ENCODE measurements at places on chromosomes 16 and 17.

DNA sequence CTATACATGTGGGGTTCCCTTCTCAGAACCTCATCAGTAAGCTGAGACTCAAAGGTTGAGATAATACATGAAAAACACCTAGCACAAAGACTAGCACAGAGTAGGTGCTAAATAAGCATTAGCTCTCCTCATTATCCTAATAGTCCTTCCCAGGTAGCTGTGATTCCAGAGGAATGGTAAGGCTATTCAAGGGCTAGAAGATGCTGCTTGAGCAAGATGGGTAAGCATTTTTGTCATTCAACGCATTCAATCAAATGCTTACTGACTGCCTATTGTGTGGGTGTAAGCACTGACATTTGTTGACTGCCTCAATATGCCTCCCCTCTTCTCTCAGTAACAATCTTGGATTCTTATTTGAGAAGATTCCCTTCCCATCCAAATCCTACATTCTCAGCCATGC lies 4.0 kb downstream of the SUPT4H1 start:
- no peak for DNase-seq

- DNase-seq: no peak
Observed at GRCh38 chr17:48174833-48175523, 67.4 kb downstream of the SNX11 start.

GRCh38 chr16:5056352-5056751 lies 9.4 kb downstream of the C16orf89 start:
- DNase-seq: peak; percentile 39

DNA sequence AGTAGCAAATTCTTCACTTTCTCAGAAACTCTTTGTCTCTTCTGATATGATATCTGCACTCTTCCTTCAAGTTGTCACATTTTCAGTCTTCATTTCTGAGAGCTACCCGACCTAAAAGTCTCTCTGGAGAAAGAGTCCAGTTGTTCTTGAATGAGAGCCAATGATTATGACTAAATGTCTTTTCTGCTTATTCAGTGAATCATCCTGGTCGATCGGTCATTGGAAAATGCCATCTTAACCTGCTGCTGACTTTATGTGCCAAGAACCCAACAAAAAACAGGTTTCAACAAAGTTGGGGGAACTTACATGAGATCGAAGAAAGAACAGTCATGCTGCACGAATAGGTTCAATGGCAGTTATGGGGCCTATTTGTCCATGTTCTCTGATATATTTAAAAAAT lies 15.9 kb downstream of the SOX9 start:
- DNase-seq: no peak

GRCh38 chr16:9599415-9600120 lies 508.1 kb downstream of the HAPSTR1 start:
- DNase-seq: no peak

- DNase-seq: no peak
Observed at GRCh38 chr17:192666-193425, 11.4 kb upstream of the DOC2B start.

DNA sequence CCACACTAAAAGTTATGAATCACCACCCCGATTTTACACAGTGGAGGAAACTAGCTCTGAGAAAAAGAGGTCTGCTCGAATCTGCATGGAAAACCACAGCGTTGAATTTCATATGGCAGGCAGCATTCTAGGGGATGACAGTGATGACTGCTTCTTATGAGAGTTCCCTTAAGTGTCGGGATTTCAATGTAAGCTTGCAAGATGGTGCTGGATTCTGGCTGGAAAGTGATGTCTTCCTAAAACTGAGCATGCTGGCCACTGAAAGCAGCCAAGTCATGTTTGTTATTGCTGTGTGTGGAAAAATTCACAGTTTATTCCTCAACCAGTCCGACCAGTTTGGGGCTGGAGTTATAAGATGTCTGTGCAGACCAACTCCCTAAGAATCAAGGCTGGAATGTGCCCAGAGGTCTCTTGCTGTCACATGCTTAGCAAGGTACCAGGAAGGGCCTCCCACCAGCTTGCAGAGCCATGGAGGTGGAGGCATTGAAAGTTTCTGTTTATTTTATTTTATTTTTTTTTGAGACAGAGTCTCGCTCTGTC lies 37.2 kb upstream of the GAN start:
- no peak for DNase-seq

DNA sequence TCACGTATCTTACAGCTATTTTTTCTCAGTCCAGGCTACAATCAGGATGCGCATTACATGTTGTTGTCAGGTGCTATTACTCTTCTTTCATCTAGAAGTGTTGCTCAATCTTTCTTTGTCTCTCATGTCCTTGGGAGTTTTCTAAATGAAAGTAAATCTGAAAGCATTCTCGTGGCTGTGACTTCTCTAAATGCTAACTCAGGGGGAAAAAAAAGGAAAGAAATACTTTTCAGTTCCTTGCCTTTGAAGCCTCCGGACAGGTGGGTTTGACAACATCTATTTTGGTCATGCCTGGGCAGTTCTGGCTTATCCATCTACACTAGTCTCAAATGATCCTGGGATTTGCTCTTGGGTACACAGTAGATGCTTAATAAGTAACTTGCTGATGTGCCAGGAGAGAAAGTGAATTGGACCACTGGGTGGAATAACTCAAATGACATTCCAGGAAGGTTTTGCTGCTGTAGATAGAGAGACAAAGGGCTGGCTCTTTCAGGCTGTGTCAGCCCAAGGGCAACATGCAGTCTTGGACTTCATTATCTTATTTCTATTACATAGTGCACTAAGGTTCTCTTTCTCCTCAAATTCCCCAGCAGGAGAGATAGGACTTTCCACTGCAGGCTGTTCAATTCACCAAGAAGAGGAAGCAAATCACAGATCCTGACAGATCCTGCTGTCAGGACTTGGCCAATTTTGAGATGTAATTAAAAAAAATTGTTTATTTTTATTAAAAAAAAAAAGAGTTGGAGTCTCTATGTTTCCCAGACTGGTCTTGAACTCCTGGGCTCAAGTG lies 63.6 kb upstream of the NFAT5 start:
- DNase-seq: no peak

DNA sequence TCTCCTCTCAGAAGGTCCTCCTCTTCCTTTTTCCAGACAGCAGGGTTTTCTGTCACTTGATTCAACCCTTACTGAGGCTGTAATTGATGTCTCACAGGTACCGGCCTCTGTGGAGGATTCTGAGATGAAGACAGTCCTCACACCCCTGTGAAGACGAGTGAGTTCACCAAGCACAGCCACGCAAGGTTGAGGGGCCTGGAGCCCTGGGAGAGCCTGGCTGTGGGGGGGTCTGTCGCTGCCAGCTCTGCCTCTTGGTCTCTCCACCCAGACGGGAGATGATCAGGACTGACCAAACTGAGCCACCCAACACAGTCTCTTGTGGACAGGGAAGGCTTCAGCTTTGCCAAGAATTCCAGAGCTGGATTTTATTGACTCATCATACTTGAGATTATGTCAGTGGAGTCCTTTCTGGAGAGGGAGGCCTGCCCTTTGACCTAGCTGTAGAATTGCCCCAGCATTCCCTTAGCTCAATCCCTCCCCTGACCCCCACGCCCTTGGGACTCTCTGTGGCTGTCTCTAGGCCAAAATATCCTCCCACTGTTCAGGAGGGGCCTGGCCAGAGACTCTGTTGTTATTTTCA lies 51.1 kb upstream of the CRHR1 start:
- no peak for DNase-seq

DNA sequence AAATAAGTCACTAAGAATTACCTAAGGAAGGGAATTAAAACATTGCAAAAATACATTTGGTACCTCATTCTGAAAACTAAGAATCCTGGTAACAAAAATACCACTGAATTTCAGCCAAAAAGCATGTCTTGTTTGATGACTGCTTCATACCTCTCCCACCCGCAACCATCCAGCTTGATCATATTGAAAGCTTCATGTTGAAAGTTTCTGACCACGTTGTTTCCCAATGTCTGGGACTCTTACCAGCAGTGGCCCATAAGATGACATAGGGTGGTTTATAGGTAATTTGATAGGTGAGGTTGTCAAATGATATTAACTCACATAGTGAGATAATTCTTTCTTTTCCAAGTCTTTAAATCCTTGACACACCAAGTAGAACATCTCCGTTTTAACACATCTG lies 139.3 kb downstream of the CDH11 start:
- DNase-seq: no peak

- no peak for DNase-seq
Observed at GRCh38 chr17:55090079-55090492, 121.5 kb downstream of the STXBP4 start.

GRCh38 chr16:87064731-87065445 lies 252.3 kb downstream of the C16orf95 start:
- DNase-seq: no peak

DNA sequence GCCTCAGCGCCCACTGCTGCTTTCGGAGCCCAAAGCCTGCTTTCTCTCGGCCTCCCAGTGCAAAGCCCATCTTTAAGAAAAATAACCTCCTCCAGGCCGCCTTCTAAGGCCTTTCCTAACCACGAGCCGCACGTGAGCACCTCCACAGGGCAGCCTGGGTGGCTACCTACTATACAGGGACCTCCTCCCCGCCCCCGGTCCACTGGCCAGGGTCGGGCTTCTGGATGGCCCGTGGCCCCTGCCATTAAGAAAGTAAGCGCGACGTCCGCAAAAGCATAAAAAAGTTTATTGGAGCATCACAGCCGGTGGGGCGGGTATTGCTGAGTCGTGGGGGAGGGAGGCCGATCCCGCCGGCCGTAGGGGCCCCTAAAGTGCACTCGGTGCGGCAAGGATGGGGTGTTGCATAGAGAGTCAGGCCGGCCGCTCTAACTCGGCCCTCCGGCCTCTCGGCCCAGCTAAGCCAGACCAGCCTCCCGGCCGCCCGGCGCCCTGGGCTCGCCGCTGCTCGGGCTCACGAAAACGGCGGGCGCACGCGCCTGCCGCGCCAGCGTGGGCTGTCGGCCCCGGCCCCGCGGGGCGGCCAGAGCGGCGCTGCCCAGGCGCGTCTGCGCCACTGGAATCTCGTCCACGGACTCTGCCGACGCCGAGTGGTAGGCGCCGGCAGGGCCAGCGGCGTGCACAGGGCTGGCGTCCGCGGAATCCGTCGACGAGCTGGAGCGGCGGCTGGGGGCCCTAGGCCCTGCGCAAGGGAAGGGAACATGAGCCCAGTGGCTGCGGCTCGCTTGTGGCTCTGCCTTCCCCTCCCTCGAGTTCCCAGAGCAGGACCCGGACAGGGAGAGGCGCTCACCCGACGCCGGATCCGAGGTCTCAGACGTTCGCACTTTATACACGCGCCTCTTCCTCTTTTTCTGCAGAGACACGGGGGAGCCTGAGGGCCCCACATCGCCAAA lies 1.1 kb upstream of the TPPP3 start:
- no peak for DNase-seq

- DNase-seq: no peak
Observed at GRCh38 chr17:57617218-57617617, 127.9 kb downstream of the CCDC182 start.

DNA sequence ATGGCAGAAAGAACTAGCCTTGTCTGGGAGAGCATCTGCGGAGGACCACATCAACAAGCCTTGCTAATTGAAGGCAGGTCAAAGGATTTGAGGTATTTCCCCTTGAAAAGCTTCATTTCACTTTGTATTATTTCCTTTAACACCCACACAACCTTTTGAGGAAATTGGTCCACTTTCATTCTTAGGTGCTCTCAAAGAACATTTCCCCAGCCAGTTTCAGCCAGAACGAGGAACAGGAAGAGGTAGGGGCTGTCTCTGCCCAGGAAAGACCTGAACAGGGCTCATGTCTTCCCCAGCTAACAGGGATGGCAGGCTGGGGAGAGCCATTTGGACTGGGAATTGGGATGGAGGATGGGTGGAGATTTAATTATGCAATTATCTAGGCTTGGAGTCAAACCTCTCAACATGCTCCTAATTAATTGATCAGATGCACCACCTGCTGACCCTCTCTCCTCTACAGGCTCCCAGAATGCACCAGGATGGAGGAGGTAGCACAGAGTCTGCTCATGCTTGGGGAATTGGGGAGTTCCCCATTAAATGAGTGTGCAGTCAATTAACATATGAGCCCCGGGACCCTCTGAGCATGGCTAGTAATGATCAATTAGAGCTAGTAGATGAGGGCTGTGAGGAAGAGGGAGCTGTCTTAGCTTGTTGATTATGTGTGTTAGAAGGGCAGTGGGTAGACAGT lies 84.6 kb downstream of the GP2 start:
- no peak for DNase-seq

DNA sequence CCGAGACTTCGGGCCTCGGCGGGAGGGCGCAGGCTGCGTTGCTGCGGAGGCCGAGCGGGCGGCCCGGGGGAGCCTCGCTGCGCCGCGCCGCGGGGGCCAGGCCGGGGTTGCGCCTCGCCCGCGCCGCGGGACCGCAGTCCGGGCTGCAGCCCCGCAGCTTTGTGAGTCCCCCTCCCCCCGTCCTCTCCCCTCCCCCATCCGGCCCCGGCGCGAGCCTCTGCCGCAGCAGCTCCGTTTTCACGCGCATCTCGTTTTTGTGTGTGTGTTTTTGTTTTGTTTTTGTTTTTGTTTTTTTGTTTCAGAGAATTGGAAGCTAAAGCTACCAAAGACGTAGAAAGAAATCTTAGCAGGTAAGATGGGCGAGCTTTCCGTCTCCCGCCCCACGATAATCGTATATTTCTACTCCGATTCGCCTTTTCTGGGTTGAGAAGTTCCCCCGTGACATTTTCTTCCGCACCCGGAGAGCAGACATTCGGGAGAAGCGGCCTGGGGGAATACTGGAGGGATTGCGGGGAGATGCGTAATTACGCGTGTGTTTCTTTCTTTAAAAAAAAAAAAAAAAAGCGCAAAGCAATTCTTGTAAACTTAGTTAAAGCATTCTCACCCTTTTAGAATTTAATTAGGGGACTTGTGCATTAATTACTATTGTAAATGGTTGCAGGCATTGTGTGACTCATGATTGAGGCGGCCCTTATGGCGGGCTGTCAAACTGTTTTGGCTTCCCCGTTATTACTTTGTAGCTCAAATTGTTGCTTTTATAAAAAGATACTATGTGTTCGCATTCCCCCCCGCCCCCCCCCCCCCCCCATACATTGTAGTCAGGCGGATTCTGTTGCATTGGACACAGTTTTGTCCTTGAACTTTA lies 732 bp downstream of the TNRC6A start:
- peak; percentile 34 for DNase-seq

DNA sequence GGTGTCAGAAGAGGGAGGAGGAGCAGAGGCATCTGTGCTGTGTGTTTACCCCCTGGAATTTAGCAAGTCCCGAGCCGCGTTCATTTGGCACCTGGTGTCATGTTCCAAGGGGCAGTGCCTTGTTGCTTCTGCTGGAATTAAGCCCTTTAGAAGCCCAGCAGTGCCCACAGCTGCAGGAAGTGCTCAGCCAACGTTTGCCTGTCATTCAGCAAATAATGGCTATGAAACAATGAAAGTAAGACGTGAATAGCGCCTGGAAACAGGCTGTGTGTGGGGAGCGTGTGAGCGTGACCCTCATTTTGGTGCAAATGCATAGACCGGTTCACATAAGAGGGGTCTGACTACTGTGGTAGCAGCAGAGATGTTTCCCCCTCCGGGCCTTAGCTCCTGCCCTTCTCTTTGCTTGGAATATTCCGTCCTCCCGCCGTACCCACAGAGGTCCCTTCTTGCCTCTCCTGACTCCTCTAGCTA lies 5.8 kb upstream of the ATP2C2 start:
- no peak for DNase-seq

GRCh38 chr17:73174126-73174525 lies 9.3 kb downstream of the SSTR2 start:
- no peak for DNase-seq

Data from CD8-positive, alpha-beta T cell (primary cell).